Esophagus squamous epithelium (tissue), 5 donors: ENCODE measurements at places on chromosomes 7 and 10.

GRCh38 chr10:9814285-9814864 is 1203.3 kb upstream of the CELF2 start:
- H3K27me3 ChIP-seq = no peaks in the 10 kb centered on the region
- no peak for DNase-seq
- H3K4me1 ChIP-seq = no peaks in the 10 kb centered on the region
- no peaks in the 10 kb centered on the region for H3K36me3 ChIP-seq
- no peak overlapping the region for H3K4me3 ChIP-seq
- no peak overlapping the region for H3K27ac ChIP-seq

GRCh38 chr10:88260329-88261051 is 322.6 kb downstream of the RNLS start:
- no peaks in the 10 kb centered on the region for H3K27me3 ChIP-seq
- no peaks in the 10 kb centered on the region for H3K36me3 ChIP-seq
- DNase-seq = no peak
- H3K4me3 ChIP-seq = no peak overlapping the region

DNA sequence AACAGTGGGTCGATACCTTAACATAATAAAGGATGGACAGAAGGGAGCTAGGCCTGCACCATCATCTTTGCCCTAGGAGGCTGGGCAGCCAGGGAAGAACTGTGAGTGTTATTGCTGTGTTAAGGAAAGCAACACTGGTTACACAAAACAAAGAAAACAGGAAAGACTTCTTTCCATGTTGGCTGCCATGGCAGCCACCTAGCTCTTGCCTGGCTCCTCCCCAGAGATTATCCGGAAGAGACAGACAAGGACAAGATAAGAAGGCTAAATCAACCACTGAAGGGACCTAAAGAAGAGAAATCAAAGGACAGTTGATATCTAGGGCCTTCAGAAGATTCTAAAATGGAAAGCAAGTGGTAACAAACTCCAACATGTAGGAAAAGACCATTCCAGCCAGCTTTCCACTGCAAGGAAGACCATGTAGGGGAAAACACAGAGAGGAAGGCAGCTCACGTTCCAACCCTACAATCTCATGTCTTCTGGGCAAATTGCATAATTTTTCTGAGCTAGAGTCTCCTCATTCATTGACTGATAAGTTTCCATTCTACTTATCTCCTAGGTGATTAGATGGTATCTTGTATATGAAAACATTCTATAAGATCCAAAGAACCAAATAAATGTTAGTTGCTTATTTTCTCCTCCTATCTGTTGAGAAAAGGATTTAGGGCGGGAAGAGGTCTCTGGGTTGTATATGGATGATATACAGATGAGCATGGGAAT is 51.2 kb downstream of the SP8 start:
- no peak overlapping the region for H3K4me3 ChIP-seq
- H3K36me3 ChIP-seq = no peaks in the 10 kb centered on the region
- no peak for DNase-seq
- H3K27ac ChIP-seq = no peak overlapping the region

DNA sequence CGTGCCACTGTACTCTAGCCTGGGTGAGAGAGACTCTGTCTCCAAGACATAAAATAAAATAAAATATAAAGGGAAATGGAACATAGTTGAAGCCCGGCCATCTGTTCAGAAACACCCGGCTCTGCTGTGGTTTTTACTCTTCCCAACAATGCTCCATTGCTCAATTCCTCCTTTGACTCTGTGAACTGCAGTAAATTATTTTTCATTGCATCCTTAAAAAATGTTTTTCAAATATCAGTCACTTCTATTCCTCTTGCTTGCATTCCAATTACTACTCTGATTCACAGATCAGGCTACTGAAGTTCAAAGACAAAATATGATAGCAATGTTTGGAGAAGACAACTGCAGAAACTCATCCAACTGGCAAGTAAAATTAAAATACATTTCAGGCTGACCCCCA is 983.0 kb downstream of the SORCS1 start:
- no peaks in the 10 kb centered on the region for H3K4me1 ChIP-seq
- H3K27me3 ChIP-seq = no peaks in the 10 kb centered on the region
- H3K36me3 ChIP-seq = no peaks in the 10 kb centered on the region
- no peak overlapping the region for H3K4me3 ChIP-seq
